DMS79 treated with DMSO at 0.1 percent for 48 hours (cell line): ENCODE measurements at places on chromosomes 7 and 10.

GRCh38 chr10:67978749-67979148, 94.3 kb downstream of the SIRT1 start:
- no peak for DNase-seq

GRCh38 chr10:63217120-63217605, 84.0 kb downstream of the NRBF2 start:
- DNase-seq = peak; percentile 27

DNA sequence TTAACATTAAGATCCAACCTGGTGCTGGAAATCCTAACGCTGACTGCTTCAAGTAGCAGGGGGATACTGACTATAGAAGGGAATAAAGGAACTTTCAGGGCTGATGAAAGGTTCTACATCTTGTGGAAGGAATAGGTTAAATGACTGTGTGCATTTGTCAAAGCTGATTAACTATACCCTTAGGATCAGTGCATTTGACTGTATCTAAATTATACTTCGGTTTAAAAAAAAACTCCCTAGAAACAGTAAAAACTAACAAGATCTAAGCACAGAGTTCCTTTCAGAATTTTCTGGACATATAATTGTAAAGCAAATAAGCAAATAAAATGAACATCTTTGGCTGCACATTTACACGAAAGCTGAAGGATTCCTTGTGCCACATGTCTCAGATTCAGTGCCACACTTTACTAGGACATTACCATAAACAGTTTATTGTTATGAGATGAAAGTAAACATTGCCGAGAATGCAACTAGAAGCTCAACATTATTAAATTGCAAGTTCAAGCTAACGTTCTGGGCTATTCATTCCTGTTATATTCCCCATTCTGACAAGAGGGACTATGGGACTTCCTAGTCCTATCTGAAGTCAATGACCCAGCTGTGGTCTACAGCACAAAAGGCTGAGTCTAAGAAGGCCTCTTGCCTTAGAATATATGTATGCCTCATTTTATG, 20.7 kb downstream of the ANK3 start:
- no peak for DNase-seq

- peak; percentile 57 for DNase-seq
Measured at GRCh38 chr7:1054438-1054837, 10.1 kb downstream of the GPR146 start.

DNA sequence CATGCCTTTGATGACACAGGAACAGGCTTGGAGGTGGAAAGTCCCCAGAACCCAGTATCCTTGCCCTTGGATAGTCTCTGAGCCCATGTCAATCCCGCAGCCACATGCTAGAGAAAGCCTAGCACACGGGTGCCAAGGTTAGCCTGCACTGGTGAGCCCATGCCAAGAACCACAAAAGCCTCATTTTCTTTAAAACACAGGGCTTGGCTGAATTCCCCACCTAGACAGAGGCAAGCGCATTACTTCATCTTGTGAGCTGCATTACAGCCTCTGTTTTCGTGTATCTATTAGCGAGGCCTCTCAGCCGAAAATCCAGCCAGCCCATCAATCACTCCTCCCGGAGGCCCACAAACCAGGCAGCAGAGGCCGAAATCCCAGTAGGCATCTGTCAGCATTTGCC, 314.9 kb upstream of the AUTS2 start:
- DNase-seq = no peak

DNA sequence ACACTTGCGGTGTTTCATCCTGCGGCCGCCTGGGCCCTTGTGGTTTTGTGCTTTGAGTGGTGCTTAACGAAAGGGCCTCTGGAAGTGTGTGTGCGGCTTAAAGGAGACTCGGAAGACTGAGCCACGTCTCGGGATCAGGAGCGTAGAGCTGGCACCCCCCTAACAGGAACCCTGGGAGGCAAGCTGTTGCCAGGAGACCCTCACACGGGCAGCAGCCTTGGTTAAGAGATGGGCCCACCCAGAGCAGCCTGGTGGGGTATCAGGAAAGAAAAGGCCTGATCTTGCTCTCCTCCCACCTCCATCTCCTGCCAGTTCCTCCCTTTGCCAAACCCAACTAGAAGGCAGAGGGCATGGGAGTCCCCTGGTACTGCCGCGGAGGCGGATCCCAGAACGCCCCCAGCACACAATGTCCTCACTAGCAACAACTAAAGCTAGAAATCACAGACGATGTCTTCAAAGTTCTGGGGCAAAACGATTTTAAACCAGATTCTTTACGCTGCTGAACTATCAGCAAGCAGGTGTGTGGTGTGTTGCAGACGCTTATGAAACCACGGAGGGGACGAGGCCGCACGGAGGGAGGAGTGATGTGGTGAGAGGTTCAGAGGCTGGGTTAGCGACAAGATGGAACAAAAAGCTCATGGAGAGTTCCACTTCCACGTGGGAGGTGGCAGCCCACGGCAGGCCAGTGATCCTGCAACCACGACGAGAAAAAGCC, 67.0 kb upstream of the INPP5A start:
- DNase-seq = peak; percentile 80

DNA sequence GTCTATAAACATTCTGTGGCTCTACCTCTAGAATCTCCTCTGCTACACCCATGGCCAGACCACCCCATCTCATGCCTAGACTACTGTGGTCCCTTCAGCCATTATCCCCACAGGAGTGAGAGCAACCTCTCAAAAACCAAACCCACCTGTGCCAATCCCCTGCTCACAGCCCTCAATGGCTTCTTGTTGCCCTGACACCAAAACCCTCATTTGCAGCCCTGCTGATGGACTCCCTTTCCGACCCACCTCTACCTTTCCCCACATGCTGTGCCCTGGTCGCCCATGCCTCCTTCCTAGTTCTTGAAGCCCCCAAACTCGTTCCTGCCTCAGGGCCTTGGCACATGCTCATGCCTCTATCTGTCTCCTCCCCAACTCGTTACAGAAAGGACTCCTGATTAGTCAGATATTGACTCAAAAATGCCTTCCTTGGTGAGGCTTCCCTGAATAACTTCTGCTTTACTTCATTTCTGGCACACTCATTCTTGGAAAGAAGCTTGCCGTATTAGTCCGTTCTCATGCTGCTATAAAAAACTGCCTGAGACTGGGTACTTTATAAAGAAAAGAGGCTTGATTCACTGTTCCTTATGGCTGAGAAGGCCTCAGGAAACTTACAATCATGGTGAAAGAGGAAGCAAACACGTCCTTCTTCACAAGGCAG, 104.2 kb downstream of the TEX36 start:
- no peak for DNase-seq

GRCh38 chr10:77867124-77867719, 59.3 kb downstream of the DLG5 start:
- DNase-seq = no peak

GRCh38 chr7:85765698-85766298, 578.9 kb upstream of the SEMA3D start:
- no peak for DNase-seq

- no peak for DNase-seq
Measured at GRCh38 chr7:93575555-93576399, 1.3 kb upstream of the CALCR start.

DNA sequence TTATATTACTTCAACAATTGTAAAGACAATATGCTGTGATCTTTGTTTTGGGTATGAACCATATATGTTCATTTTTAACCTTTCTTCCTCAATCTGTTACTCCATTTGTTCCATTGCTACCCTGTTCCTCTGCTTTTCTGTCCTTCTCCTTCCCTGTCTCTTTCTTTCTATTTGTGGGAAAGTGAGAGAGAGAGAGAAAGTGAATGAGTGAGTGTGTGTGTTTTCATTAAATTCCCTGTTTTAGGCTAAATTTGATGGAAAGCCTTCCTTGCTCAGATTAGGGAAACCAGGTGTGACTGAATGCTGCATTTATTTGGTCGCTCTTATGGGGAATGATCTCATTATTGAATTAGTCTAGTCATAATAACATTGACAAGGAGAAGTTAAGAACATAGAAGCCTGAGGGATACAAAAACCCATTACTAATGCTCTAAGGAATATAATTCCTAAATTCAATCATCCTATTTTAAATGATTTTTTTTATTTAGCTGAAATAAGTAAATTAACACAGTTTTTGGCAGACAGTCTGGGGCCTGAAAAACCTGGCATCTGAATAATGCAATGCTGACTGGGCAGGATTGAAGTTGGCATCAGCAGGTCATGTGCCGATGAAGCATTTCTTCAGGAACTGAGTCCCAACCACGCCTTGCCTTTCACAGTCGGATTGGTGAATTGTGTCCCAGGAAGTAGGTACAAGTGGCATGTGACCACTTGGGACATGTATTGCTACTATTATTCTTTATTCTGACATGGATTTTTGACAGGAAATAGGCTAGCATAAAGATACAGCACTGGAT, 117.6 kb upstream of the LRGUK start:
- no peak for DNase-seq

GRCh38 chr7:7151285-7151684, 31.1 kb upstream of the C1GALT1 start:
- no peak for DNase-seq

DNA sequence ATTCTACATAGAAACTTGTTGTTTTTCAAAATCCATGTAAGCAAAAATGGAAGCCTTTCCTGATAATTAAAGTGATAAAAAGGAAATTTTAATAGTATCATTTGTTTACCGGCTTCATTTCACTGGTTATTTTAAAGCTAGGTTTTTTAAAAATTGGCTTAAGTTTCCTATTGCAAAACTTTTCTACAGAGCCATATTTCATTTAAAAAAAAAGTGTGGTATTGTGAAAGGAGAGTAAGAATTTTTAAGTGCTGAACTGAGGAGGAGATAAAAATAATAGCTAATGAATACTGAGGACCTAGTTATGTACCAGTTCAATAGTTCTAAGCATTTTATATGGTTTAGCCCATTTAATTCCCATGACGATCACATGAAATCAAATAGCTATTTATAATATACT, 172.2 kb upstream of the COL1A2 start:
- DNase-seq = no peak

- DNase-seq = peak; percentile 63
Measured at GRCh38 chr10:70664702-70665195, 7.6 kb upstream of the ADAMTS14 start.

GRCh38 chr10:104802941-104803340, 161.9 kb downstream of the SORCS3 start:
- DNase-seq = no peak

- no peak for DNase-seq
Measured at GRCh38 chr10:132937861-132938260, 4.5 kb downstream of the CFAP46 start.

- no peak for DNase-seq
Measured at GRCh38 chr10:80771285-80771684, 233.6 kb downstream of the SH2D4B start.

- no peak for DNase-seq
Measured at GRCh38 chr7:121544726-121545125, 148.6 kb upstream of the FAM3C start.

DNA sequence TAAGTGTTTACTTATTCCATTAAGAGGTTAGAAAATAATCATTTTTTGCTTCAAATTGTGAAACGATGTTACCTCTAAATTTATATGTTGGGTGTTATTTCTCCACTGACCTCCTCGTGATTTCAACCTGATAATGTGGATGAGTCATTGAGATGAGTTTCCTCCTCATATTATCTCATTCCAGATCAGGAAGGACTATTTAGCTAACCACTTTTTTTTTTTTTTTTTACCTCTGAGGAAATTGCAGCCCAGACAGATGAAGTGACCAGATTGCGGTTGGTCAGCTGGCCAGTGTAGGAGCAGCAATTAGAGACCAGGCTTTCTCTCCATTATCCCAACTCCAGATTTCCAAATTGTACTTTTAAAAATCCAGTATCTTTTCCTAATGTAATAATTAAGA, 248.7 kb downstream of the FZD1 start:
- DNase-seq = no peak

- DNase-seq = no peak
Measured at GRCh38 chr7:154096-154799, 38.1 kb upstream of the FAM20C start.

DNA sequence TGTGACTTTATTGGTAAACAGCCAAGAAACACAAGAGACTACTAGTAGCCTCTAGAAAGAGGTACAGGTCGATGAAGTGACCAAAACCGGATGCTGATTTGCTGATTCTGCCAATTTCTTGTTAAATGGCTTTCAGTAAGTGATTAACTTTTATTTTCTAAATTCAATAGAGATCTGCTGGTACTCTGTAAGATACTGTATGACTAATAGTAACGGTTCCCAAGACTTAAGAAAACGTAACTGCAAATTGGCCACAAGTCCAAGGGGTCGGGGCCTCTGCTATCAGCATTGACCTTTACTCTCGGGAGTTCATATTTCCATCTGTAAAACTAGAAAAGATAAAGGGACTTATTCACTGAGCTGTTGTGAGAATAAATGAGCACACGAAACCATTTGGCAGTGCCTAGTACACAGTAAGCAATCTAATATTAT, 1.4 kb downstream of the FAM3C start:
- DNase-seq = no peak

GRCh38 chr10:29332061-29332760, 43.3 kb downstream of the LYZL1 start:
- peak; percentile 21 for DNase-seq

GRCh38 chr10:131456411-131456810, 144.9 kb upstream of the TCERG1L start:
- no peak for DNase-seq

- no peak for DNase-seq
Measured at GRCh38 chr7:34135924-34136323, 230.6 kb downstream of the BMPER start.

DNA sequence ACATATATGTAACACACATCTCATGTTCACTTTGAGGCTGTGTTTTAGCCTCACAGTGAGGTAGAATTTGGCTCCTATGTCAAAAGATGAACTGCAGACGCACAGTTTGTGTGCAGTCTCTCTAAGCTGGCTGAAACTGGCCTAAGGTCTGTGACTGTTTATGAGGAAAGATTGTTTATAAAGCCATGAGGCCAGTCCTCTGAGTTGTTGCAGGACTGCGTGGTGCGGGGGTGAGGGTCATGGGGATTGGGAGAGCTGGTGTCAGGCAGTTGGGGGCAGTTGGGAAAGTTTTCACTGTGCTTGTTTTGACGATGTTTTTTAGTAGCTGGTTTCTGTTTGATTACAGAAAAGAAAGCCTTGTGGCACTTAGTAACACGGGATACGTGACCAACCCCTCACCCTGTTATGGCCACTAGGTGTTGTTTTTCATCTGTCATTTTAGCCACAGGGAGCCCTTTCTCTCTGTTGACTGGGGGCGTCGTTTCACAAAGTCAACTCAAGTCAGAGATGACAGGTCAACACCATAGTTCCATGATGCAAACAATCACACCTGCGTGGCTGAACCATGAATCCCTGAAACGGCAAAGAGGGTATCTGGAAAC, 310.9 kb downstream of the CCDC3 start:
- no peak for DNase-seq

GRCh38 chr10:9342885-9343570, 1288.5 kb downstream of the GATA3 start:
- no peak for DNase-seq

DNA sequence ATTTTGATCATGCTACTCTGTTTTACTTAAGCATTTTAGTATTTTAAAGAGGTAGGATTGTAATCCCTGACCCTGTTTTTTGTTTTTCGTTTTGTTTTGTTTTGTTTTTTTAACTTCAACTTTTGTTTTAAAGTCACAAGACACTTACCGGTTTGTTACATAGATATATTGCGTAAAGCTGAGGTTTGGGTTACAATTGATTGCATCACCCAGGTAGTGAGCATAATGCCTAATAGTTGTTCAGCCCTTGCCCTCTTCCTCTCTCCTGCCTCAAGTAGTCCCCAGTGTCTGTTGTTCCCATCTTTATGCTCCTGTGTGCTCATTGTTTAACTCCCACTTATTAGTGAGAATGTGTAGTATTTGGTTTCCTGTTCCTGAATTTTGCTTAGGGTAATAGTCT, 93.1 kb upstream of the TEX47 start:
- DNase-seq = no peak

GRCh38 chr10:110207805-110208613, 604 bp downstream of the MXI1 start:
- DNase-seq = no peak
